Lung (tissue), 17 donors: ENCODE measurements at places on chromosomes 12 and 14. TPM values are rescaled to one million over a fixed set of nuclear protein-coding genes. Genes with fewer than 3 reads are reported as not detected.

SLCO1B3 gene
- total RNA-seq, result 0.09 TPM

TAS2R10 gene
- total RNA-seq, result 0.80 TPM

CIDEB gene
- 18.8 TPM for total RNA-seq

CD69 gene
- 5.2 TPM for total RNA-seq

CCDC88C gene
- total RNA-seq, result 43.7 TPM

VRTN gene
- total RNA-seq, result not detected

CFAP73 gene
- total RNA-seq, result 14.6 TPM

AHSA1 gene
- total RNA-seq, result 98.5 TPM

PRH2 gene
- not detected for total RNA-seq

TEX52 gene
- total RNA-seq, result not detected

RPL36AL gene
- 117 TPM for total RNA-seq

- H3K4me3 ChIP-seq, result no peak overlapping the region
- no peaks in the 10 kb centered on the region for H3K27me3 ChIP-seq
- peaks cover 5% of the 10 kb centered on the region for H3K36me3 ChIP-seq
- DNase-seq, result peak; percentile 60
Measured at GRCh38 chr12:106245767-106246166, 2.1 kb downstream of the CKAP4 start.

DNA sequence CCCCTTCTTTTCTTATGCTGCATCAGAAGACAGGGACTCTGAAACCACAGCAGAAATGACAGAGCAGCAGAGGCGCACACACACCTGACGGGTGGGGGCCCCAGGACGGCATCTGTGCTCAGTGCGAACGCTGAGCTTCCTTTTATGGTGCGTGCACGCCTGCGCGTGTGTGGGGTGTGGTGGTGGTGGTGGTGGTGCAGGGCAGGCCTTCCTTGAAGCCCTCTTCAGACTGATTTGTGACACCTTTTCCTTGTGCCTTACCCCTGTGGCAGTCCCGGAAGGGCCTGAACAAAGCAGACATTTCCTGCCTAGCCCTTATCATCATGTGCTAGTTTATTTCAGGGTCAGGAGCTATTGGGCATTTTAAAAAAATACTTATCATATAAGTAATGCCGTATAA, 75.7 kb downstream of the TSPAN9 start:
- H3K4me3 ChIP-seq, result no peak overlapping the region
- no peaks in the 10 kb centered on the region for H3K27me3 ChIP-seq
- no peaks in the 10 kb centered on the region for H3K36me3 ChIP-seq
- no peak for DNase-seq

- no peak overlapping the region for H3K4me3 ChIP-seq
- DNase-seq, result no peak
- no peaks in the 10 kb centered on the region for H3K27me3 ChIP-seq
- H3K4me1 ChIP-seq, result peaks cover 2% of the 10 kb centered on the region
- H3K36me3 ChIP-seq, result peaks cover 21% of the 10 kb centered on the region
- H3K27ac ChIP-seq, result no peak overlapping the region
Measured at GRCh38 chr14:91869556-91869955, 2.2 kb upstream of the TC2N start.

- DNase-seq, result peak; percentile 78
- no peak overlapping the region for H3K27ac ChIP-seq
- peaks cover 3% of the 10 kb centered on the region for H3K36me3 ChIP-seq
Measured at GRCh38 chr14:69107407-69108003, 45.4 kb downstream of the DCAF5 start.

GRCh38 chr12:118346895-118347294, 25.8 kb downstream of the TAOK3 start:
- H3K27me3 ChIP-seq, result no peaks in the 10 kb centered on the region
- H3K4me1 ChIP-seq, result peaks cover 6% of the 10 kb centered on the region
- H3K4me3 ChIP-seq, result no peak overlapping the region
- no peak for DNase-seq
- H3K27ac ChIP-seq, result no peak overlapping the region

DNA sequence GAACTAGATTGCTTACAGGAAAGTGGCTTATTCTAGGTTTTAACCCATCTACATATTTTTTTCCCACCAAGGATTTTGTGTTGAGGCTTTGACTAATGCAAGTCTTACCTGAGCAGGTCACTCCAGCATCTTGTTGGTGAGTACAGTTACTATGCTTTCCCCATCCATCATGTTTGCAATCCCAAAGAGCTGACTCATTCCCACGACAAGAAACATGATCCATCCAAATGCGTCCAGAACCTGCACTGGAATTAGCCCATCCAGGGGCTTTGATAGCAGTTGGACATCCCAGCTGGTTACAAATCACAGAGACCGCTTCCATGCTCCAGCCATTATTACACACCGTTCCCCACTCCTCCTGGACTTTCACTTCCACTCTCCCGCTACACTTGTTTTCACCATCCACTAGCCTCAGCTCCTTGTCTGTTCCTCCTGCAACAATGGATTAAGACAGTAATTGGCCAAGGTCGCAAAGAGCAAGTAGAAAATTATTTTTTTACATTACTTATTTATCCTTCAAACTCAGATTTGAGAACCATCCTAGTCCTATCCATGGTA, 2.5 kb downstream of the CD163 start:
- DNase-seq, result no peak
- no peak overlapping the region for H3K4me3 ChIP-seq
- H3K4me1 ChIP-seq, result no peaks in the 10 kb centered on the region
- H3K36me3 ChIP-seq, result no peaks in the 10 kb centered on the region
- H3K27me3 ChIP-seq, result no peaks in the 10 kb centered on the region
- no peak overlapping the region for H3K27ac ChIP-seq

DNA sequence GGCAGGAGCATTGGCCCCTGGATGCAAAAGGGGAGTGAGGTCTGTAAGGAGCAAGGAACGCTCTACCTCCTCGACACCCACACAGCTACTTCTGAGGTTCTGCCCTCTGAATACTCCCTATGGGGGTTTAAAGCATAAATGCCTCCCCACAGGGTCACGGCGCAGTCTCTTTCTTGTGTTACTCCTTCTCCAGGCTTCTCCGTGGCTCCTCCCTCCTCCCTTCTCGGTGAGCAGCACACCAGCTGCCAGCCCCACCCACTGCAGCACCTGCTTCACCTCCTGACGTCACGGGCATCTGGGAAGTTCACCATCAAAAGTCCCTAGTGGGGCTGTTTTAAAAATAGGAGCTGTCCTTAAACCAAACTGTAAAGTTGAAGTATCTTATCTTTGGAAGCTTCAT, 67.3 kb downstream of the SPTB start:
- no peak overlapping the region for H3K27ac ChIP-seq
- no peaks in the 10 kb centered on the region for H3K36me3 ChIP-seq

DNA sequence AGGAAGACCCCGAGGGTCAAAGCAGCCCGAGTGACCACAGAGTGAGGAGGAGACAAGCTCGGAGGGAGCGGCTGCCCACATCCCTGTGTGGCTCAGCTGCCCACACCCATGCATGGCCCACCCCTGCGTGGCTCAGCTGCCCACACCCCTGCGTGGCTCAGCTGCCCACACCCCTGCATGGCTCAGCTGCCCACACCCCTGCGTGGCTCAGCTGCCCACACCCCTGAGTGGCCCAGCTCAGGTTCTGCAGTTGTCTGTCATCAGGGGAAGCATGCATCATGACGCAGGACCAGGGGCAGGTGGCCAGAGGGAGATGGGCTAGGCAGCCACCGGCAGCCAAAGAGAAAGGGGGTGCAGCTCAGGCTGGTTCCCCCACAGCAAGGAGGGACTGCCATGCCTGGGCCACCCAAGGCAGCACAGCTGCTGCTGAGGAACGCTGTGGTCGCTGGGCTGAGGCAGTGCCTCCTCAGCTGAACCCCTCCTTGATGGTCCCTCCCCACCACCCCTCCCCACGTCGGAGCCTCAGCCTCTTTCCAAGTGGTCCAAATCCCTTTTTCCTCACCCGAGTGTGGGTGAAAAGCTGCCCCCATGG, 33.3 kb upstream of the NUDT14 start:
- no peak overlapping the region for H3K4me3 ChIP-seq
- DNase-seq, result no peak
- no peaks in the 10 kb centered on the region for H3K27me3 ChIP-seq
- no peaks in the 10 kb centered on the region for H3K4me1 ChIP-seq
- no peak overlapping the region for H3K27ac ChIP-seq
- peaks cover 47% of the 10 kb centered on the region for H3K36me3 ChIP-seq

- no peaks in the 10 kb centered on the region for H3K27me3 ChIP-seq
- H3K4me3 ChIP-seq, result no peak overlapping the region
- no peaks in the 10 kb centered on the region for H3K36me3 ChIP-seq
- DNase-seq, result peak; percentile 69
- H3K4me1 ChIP-seq, result peaks cover 28% of the 10 kb centered on the region
- peak overlapping the region; percentile 85 for H3K27ac ChIP-seq
Measured at GRCh38 chr12:6925239-6925539, 2.6 kb upstream of the ATN1 start.

DNA sequence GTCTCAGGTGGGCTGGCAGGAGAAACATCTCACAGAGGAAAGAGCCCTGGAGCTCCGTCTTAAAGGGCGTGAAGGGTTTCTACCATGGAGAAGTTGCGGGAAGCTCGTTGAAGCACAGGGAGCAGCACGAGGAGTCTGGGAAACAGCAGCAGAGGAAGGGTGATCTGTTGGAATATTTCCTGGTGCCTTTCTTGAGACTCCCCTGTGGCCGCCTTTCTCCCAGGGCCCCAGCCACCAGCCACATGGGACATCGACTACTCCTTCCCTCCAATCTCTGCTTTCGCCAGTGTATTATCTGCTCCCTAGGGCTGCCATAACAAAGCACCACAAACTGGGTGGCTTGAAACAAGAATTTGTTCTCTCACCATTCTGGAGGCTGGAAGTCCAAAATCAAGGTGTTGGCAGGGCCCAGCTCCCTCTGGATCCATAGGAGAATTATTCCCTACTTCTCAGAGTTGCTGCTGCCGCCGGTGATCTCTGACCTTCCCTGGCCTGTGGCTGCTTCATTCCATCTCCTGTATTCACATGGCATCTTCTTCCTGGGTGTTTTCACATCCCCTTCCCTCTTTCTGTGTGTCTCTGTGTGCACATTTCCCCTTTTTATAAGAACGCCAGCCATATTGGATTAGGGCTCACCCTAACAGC, 152.8 kb upstream of the GSC start:
- no peak overlapping the region for H3K27ac ChIP-seq
- H3K4me3 ChIP-seq, result no peak overlapping the region
- no peaks in the 10 kb centered on the region for H3K4me1 ChIP-seq
- H3K36me3 ChIP-seq, result no peaks in the 10 kb centered on the region

- no peak overlapping the region for H3K4me3 ChIP-seq
- no peak for DNase-seq
- H3K27ac ChIP-seq, result no peak overlapping the region
- H3K4me1 ChIP-seq, result no peaks in the 10 kb centered on the region
- H3K36me3 ChIP-seq, result no peaks in the 10 kb centered on the region
Measured at GRCh38 chr12:66776974-66777373, 98.1 kb upstream of the GRIP1 start.

DNA sequence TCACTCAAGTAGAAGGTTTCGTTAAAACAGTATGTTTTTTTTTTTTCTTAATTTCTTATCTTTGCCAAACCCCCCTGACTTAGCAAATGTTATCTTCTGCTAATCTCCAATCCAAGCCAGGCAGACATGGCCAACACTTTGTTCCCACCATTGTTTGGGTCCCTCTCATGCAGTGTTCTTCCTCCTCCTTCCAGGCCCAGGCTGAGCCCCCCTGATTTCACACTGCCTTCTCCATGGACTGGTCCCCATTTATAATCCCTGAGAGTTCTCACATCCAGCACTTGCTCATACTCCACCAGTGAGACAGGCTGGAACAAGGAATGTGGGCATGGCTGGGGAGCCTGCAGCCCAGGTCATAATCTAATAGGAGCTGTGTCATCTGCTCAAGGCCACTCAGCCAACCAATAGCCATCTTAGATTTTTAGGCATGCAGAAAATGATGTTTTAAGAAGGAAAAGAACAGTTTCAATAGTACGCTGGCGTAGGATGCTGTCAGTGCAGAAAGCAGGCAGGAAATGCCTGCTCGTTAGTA, 238.4 kb upstream of the CCDC196 start:
- H3K36me3 ChIP-seq, result no peaks in the 10 kb centered on the region
- H3K4me3 ChIP-seq, result no peak overlapping the region
- H3K27ac ChIP-seq, result no peak overlapping the region
- peak; percentile 47 for DNase-seq
- H3K4me1 ChIP-seq, result no peaks in the 10 kb centered on the region

DNA sequence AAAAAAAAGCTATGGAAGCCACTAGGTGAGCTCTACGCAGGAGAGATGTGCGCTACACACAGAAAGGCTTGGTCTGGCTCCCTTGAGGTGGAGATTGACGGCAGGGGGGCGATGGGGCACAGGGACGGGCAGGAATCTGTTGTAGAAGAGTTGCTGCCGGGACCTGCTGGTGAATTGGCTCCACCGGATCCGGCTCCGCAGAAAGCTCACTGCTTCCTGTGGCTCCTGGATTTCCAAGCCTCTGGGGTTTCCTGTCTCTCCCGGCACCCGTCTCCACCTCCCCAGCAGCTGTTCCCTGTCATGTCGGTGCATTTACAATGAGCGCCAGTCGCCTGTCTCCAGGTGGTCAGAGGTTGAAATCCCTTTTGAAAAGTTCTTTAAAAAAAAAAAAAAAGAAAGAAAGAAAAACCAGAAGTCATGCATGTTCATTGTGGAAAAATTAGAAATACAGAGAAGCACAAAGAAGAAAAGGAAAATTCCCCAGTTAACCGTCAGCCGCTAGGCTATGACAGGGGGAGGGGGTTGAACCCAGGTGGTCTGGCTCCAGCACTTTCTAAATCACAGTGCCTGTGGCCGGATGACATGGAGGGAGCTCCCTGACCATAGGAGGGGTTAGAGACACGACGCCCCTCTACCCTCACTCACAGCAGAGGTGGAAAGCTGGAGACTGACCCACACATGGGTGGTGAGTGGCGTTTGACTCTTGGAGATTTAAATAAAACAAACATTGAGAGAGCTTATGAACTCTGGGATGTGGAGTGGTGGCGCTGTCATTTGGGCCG, 20.8 kb downstream of the FAM222A start:
- no peak overlapping the region for H3K27ac ChIP-seq
- peaks cover 10% of the 10 kb centered on the region for H3K4me1 ChIP-seq
- no peaks in the 10 kb centered on the region for H3K36me3 ChIP-seq
- peak; percentile 44 for DNase-seq

DNA sequence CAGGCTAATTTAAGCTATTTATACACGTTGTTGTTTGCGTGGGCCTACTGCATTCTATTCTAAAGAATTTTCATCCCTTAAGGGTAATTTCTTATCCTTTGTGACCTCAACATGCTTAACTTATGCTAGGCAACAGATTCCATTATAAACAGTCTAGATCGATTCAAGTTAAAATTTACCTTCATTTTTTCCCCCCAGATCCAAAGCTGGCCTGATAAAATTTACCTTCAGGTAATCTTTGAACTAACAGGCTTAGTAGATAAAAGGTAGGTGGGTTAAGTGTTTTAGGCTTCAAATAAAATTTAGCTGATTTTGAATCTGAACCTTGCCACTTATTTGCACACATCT, 389 bp upstream of the CCNB1IP1 start:
- H3K27ac ChIP-seq, result no peak overlapping the region
- H3K4me1 ChIP-seq, result no peaks in the 10 kb centered on the region
- H3K27me3 ChIP-seq, result peaks cover 2% of the 10 kb centered on the region
- H3K36me3 ChIP-seq, result no peaks in the 10 kb centered on the region
- H3K4me3 ChIP-seq, result no peak overlapping the region
- DNase-seq, result no peak

- H3K27me3 ChIP-seq, result no peaks in the 10 kb centered on the region
- no peak overlapping the region for H3K27ac ChIP-seq
- no peaks in the 10 kb centered on the region for H3K36me3 ChIP-seq
- DNase-seq, result no peak
Measured at GRCh38 chr14:65268594-65268993, 143.9 kb upstream of the FUT8 start.
